ENCODE measurements at places on chromosomes 5 and 9.

DNA sequence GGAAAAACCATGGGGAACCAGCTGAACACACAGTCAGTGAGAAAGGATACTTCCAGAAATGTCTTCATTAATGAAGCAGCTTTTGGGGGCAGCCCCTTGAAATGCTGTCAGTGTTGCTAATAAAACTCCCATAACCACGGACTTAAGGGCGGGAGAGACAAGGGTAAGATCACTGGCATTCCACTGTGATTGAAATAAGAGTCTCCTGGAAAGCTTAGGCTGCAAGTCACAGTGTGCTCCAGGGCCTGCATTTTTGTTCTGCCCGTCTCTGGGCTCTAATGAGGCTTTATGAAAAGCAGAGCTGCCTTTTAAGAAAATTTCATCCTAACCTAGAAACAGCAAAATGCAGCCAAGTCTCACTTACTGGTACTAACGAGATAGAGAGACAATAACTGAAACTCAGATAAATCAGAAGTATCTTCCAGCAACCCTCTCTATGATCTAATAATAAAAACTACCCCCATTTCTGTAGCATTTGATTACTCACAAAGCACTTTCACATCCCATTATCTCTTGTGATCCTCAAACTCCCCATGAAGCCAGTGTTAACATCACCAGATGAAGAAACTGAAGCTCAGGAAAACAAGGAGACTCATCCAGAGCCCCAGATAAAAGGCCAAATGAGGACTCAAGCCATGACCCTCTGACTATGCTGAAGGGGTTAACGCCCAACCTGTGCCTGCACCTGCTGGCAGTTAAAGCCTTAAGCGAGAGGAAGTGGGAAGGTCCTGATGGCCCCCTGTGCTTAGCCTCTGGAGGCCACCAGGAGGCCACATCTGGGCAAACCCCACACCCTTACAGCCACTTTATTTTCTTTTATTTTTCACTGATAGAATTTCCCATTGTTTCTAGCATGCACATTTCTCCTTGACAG is 37.5 kb downstream of the SPOCK1 start:
- DNase-seq: no peak

- DNase-seq: no peak
Observed at GRCh38 chr9:19331877-19332276, 48.2 kb downstream of the RPS6 start.

DNA sequence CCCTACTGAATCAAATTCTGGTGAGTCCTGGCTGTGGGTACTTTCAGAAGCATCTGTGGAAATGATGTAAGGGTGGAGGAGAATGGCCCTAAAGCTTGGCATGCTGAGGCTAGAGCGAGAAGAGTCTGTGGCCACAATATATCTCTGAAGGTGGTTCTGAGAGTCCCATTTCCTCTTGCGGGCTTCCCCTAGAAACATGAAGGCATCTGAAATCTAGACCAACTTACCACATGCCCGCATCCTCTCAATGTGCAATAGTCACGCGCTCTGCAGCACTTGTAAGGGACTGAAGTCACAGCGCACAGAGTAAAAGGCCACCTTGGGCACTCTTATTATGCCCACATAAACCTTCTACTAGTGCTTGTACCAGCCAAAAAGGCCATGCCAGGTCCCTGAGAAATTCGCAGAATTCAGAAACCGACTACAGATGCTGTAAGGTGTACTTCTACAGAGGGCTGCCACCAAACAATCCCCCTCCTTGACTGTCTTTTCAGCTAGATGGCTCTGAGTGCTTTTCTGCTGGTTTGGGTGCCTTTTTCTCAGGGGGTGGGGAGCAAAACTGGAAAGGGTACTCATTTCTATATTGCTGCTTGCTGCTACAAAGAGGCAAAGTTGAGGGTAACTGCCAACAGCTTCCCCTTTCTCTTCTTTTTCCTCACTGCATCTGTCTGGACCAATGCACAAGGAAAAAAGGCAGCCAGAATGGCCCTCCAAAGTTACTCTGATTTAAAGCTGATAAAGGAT is 107.3 kb downstream of the ZDHHC21 start:
- DNase-seq: no peak

- DNase-seq: no peak
Observed at GRCh38 chr9:38224941-38225340, 155.9 kb upstream of the SHB start.

GRCh38 chr9:131432050-131432449 is 38.2 kb downstream of the PRRC2B start:
- DNase-seq: no peak

- DNase-seq: no peak
Observed at GRCh38 chr9:32128546-32128945, 255.9 kb upstream of the ACO1 start.

GRCh38 chr9:13587571-13587970 is 308.1 kb upstream of the MPDZ start:
- DNase-seq: no peak

GRCh38 chr5:39083968-39084367 is 9.8 kb upstream of the RICTOR start:
- DNase-seq: no peak

- no peak for DNase-seq
Observed at GRCh38 chr9:6864102-6864501, 106.3 kb downstream of the KDM4C start.

GRCh38 chr9:120412425-120412951 is 167.5 kb downstream of the CDK5RAP2 start:
- no peak for DNase-seq

GRCh38 chr9:72509635-72510034 is 11.8 kb upstream of the TMC1 start:
- no peak for DNase-seq

DNA sequence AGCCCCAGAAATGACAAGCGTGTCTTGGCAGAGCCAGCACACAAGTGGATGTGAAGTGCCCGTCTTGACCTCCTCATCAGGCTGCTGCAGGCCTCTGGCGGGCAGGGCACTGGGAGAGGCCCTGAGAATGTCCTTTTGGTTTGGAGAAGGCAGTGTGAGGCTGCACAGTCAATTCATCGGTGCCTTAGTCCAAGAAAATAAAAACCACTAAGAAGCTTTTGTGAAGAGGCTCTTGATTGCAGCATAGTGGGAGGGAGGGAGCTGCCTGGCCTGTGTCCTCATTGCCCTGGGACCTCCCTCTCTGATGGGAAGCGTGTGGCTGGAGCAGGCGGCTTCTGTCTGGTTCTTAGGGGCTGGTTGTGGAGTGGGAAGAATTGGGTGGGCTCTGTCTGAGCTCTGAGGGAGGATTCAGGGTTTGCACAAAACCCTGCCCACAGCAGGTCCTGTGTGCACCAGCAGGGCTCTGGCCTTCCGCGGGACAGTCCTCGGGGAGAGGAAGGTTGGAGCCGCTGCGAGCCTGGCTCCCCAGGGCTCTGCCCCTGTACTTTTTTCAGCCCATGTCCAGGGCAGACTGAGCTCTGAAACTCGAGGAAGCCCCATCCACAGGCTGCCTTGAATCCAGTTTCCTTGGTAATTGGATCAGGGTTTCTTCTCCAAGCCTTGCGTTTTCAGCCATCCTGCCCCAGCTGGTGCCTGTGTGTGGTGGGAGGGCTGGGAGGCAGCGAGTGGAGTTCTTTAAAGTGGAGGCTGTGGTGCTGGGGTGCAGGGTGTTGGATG is 1.1 kb downstream of the HRCT1 start:
- DNase-seq: no peak

DNA sequence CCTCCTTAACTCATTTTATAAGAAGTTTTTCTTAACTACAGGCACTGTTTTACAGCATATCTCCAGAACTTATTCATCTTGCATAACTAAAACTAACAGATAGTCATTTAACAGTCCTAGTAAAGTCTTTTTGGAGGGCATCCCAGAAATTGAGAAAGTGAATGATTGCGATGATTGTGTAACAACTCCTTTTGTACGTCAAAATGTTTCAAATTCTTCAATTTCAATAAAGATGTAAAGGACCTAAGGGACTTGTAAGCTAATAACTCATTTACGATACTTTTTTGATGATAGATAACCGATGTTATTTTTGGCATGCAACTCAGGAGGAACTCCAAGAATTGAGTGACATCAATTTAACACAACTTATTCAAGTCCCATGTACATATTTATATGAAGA is 42.7 kb downstream of the SVEP1 start:
- DNase-seq: no peak
